Caco-2 (cell line): ENCODE measurements at places on chromosomes 1 and 21. TPM values are rescaled to one million over a fixed set of nuclear protein-coding genes. Genes with fewer than 3 reads are reported as not detected.

DNA sequence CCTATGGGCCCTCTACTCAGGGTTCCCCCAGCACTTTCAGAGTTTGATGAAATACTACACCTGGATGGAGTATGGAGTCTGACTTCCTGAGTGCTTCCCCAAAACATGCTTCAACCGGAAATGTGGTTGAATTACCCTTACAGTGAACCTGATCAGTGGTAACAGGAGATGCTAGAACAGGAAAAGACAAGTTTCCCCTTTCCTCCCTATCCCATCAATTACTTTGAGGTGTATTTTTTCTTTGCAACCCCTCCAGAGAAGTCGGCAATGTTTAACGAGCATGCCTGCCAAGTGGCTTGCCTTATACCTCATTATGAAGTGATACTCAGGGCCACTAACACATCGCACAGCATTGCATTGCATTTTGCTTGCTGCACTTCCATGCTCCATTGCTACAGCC, 7.0 kb downstream of the KRTAP15-1 start:
- no peak for DNase-seq

- DNase-seq, result no peak
Measured at GRCh38 chr1:117820096-117820495, 109.3 kb downstream of the GDAP2 start.

FCAMR gene
- 0.18 TPM in 1 of 2 replicates, not detected in the other for total RNA-seq

DNA sequence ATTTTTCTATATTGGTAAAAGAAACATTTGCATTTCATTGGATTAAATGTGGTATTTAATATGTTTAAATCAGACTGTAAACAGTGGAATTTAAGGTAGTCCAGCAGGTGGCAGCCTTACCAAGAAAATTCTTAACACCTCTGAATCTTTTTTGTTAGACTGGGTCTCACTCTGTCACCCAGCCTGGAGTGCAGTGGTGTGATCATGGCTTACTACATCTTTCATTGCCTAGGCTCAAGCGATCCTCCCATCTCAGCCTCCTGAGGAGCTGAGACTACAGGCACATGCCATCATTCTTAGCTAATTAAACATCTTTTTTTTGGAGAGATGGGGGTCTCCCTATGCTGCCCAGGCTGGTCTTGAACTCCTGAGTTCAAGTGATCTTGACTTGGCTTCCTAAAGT, 98.8 kb downstream of the RABGAP1L start:
- peak; percentile 43 for DNase-seq

DNA sequence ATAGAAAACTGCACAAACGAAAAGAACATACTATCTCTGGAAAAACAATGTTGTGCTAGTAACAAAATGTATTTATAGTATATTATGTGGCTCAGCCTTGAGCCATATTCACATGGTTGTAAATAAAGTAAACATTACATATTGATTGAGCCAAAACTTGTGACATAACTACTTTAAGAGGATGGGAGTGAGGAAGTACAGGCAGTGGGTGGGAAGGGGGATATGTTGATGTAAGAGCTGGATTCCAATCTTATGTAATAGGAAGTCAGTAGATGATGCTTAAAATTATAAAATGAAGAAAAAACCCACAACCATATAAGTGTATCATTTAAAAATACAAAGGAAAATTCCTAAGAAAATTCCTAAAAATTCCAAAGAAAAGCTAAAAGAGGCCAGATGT, 42.7 kb downstream of the RHOU start:
- DNase-seq, result no peak

DNA sequence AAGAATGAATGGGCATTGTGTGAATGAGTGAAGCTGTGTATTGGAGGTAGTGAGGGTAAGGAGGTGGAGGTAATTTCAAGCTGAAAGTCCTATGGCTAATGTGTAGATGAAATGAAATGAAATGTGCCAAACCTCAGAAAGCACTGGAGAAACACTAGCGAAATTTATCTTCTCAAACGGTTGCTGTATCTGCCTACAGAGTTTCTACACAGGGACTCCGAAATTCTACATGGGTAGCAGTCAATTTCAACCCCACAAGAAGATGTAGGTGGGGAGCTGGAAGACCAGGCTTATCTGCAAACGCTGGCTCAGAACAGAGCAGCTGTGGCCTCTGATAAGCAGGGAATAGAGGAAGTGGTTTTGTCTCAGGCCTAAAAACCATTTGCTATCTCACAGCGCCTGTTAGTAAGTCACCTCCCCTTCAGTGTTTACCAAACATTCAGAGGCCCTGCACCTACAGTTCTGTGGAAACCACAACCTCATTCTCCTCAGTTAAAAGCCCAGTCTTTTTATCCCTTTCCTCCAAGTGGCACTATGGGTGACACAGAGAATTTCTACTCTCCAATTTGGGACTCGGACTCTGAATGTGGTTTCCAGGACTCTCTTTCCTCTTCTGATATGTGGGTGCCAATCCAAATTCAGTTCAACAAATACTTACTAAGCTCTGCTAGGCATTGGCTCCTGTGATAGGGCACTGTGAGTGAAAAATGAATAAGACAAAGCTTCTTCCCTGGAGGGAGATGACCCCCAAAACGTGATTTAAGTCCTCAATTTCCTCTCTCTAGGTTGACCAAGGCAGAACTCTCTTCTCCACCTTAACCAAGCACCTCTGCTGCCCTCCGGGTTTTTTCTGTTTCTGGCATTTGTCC, 17.2 kb upstream of the SLAMF6 start:
- DNase-seq, result peak; percentile 5

GRCh38 chr1:68168545-68169171, 63.7 kb downstream of the WLS start:
- no peak for DNase-seq

DNA sequence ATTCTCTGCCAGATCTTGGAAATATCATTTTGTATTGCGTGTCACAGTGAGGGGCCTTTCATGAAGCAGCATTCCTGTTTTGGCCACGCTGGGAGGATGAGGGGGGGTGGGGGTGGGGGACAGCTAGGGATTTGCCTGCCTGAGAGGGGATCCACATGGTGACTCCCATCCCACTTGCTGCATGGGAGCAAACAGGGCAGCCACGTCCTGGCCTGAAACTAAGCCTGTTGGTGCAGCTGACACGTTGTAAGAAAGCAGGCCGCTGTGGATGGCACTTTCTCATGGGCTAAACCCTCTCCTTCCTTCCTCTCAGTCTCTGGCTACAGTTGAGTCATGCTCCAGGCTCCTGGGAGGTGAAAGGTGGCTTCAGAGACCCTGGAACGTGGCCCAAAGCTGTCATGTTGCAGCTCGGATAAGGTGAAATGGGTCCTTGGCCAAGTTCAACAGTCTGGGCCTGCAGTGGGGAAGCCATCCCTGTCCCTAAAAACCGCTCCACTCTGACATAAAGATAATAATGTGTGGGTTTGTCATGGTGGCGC, 346.7 kb upstream of the VAMP3 start:
- peak; percentile 19 for DNase-seq

DNA sequence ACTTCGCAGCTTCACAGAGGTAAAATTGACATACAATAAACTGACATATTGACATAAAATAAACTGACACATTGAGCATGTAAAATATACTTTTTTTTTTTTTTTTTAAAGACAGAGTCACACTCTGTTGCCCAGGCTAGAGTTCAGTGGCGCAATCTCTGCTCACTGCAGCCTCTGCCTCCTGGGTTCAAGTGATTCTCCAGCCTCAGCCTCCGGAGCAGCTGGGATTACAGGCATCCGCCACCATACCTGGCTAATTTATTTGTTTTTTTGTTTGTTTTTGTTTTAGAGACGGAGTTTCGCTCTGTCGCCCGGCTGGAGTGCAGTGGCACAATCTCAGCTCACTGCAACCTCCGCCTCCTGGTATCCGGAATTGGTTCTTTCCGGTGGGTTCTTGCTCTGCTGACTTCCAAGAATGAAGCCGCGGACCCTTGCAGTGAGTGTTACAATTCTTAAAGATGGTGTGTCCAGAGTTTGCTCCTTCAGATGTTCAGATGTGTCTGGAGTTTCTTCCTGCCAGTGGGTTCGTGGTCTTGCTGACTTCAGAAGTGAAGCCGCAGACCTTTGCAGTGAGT, 48.4 kb upstream of the CLIC4 start:
- no peak for DNase-seq

DDX20 gene
- total RNA-seq, result 10.4 and 11.6 TPM in 2 replicates

HES2 gene
- total RNA-seq, result 0.37 and 0.91 TPM in 2 replicates

CTSK gene
- total RNA-seq, result 2.7 and 3.2 TPM in 2 replicates

TNFAIP8L2 gene
- total RNA-seq, result not detected in 2 replicates

- DNase-seq, result no peak
Measured at GRCh38 chr1:76136894-76137293, 62.3 kb downstream of the ST6GALNAC3 start.

CFAP141 gene
- not detected in 2 replicates for total RNA-seq

OR10J1 gene
- total RNA-seq, result not detected in 2 replicates
